SW 1271 (cell line): ENCODE measurements at places on chromosomes 5 and 9.

GRCh38 chr9:14542071-14542470 lies 151.2 kb downstream of the ZDHHC21 start:
- no peak for DNase-seq

GRCh38 chr5:128798871-128799270 lies 166.4 kb upstream of the SLC27A6 start:
- DNase-seq: no peak

DNA sequence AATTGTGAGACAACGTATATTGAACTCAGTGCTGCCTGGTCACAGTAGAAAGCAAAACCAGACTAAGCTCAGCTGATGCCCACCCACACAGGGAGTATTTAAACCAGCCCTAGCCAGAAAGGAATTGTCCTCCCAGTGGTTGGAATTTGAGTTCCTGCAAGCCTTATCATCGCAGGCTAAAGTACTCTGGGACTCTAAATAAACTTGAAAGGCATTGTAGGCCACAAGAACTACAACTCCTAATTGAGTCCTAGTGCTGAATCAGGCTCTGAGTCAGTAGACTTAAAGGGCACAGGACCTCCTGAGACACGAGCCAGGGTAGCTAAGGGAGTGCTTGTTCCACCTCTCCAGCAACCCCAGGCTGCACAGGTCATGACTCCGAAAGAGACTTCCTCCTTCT lies 171.4 kb downstream of the MCTP1 start:
- DNase-seq: no peak

DNA sequence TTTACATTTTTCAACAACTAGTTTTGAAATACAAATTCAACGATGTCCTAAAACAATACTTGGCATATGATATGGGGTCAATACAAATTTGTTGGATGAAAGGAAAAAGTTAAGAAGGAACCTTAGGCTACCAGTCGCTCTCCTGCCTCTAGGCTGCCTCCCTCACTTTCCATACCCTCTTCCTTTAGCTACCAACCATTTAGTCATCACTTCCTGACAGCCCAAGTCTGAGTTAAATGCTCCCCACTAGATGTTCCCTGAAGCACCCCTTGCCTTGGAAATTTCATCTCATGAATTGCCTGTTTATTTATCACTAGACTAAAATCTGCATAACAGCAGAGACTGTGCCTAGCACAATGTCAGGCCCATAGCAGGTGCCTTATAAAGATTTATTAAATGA lies 2.7 kb upstream of the LARS1 start:
- DNase-seq: no peak

GRCh38 chr9:4734150-4734549 lies 6.9 kb downstream of the AK3 start:
- no peak for DNase-seq

DNA sequence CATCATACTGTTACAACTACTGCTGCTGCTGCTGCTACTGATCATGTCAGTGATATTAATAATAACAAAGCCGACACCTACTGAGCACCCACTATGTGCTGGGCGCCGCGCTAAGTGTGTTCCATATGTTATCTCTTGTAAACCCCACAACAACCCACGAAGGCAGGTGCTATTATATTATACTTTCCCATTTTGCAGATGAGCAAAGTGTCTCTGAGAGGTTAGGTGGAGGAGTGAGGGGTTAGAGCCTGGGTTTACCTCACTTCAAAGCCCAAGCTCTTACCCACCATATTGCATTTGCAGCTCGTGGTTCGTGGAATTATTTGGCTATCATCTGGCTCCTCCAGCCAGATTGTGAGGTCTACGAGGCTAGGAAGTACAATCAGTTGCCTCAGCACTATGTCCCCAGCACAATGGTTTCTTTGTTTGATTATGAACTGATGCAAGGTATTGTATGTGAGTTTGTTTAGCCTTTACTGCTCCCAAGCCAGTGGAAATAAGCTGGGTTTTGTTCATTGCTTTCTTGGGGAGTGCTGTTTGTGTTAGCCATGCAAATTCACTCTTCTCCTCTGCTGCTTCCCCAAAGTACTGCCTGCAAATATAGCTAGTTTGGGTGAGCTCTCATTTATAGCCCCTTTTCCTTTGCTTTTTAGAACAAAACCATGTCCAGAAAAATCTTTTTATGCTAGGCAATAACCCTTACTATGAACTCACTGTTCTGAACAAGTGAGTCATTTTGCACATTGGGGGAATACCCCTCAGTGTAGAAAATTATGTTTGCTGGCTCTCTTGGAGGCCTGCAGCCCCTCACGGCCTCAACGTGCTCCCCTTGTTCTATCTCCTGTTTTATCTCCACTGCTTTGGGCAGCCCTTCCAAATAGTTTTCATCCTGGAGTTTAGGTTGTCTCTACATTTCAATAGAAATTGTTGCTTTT lies 47.9 kb downstream of the ALG2 start:
- no peak for DNase-seq

DNA sequence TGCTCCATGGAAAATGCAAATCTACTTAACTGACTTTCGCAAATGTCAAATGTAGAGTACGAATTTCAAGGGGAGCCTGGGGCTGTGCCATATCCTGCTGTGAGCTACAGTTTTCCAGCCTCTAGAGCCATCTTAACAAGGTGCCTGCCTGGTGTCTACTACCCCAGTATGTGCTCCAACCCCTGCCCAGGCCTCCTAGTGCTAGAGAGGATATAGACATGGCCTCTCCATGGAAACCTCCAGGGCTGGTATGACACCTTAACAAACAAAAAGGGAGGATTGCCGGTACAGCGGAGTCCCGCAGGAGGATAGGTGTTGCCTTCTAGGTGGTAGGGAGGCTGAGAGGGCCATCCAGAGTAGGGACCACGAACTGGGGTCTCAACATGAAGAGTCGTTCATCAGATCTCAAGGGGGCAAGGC lies 13.6 kb upstream of the IL3 start:
- no peak for DNase-seq

DNA sequence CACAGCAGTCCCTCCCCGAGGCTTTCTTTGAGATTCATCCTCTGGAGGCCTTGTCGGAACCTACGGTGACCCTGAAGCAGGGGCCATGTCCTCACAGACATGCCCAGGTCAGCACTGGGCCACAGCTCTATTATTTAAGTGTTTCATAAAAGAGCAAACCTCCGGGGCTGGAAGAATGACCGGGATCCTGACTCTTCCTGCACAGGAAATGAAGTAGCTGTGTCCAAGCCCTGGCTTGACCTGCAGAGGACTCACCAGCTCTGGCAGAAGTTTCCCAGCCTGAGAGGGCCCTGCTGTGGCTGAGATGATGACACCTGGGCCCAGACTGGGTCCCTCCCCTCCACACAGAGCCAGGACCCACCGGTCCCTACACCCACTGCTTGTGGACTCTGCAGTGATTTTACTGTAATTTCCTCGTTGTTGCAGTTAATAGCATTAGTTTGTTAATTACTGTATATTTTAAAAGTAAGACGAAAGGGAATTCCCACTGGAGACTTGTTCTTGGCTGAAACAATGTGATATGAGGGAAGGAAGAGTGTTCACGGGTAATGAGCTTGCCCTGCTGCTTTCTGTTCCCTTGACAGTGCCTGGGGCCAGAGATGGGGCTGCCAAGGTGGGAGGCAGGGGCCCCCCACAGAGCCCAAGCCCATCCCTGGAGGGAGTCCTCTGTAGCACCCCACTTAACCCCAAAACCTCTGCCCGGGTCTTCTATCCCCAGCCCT lies 72.2 kb downstream of the PCDH1 start:
- no peak for DNase-seq

DNA sequence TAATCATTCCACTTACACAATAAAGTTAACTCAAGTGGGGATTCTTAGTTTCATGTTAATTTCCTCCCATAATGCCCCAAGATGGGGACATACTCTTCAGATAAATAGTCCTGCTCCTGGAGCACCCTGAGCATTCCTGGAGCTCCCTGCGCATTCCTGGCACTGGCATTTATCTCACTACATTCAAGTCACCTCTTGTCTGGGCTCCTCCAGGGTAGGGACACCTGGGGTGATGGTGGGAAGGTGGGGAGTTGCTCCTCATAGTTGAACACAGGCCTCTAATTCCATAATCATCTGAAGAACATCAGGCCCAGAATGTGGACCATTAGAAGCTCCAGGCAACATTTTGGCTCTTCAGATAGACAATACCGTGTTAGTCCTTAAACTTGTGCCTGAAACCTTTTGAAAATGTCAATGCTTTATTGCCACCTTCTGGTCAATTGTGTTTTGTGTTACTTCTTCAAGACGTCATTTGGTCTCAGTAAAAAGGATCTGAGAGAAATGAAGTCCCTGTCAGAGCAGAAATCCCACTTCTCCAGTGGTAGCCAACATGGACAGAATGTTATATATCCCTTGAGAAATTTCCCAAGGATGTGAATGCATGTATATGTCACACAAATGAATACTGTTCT lies 14.2 kb upstream of the AGGF1 start:
- peak; percentile 55 for DNase-seq

DNA sequence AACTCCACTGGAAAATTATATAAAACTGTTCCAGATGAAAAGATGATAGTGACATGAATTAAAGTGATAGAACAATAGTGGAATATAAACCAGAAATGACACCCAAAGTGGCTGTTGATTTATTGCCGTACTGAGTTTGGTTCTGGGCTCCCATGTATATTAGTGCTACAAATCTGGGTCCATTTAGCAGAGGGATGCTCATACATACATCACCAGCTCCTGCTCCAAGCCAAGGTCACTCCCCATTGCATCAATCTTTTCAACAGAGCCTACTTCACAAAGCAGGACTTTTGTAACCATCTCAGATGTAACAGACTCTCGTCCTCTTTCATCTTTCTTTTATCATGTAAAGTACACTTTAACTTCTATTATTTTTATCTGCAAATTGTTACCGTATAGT lies 208.6 kb downstream of the GAPVD1 start:
- no peak for DNase-seq

DNA sequence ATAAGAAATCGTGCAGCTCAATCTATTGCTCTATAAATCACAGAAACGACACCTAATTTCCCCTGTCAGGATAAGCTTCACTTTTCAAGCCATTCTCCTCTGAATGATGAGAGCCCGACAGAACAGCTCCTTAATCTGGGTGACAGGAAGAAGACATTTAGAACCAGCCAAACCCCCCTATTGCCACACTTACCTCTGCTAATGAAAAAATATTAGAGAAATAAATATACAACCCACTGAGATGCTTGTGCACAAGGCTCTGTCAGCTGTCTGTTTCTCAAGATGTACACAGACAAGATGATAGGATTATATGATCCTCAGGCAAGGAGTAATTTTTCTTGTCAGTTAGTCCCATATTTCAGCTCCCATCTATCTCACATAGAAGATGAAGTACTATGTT lies 57.5 kb upstream of the TRIM32 start:
- no peak for DNase-seq

- no peak for DNase-seq
Observed at GRCh38 chr9:78325343-78325742, 28.4 kb downstream of the PSAT1 start.

DNA sequence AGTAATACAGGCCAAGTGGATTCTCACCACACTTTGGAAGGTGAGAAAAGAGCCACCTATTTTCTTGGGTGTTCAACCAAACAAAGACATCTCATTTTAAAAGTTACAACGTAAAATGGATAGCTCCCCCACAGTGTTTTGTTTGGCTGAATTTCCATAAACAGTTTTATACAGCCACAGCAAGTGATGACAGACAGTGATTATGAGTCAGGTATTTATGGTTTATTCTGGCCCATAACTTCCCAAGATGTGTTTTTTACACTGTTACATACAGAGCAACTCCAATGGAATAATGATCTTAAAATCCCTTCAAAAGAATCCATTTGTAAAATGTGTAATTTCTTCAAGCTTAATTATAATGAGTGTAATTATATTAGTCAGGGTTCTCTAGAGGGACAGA lies 421.3 kb downstream of the TLE1 start:
- DNase-seq: no peak

GRCh38 chr9:101485924-101486692 lies 47.5 kb upstream of the RNF20 start:
- no peak for DNase-seq

GRCh38 chr5:161096581-161096980 lies 244.6 kb upstream of the ATP10B start:
- DNase-seq: no peak

DNA sequence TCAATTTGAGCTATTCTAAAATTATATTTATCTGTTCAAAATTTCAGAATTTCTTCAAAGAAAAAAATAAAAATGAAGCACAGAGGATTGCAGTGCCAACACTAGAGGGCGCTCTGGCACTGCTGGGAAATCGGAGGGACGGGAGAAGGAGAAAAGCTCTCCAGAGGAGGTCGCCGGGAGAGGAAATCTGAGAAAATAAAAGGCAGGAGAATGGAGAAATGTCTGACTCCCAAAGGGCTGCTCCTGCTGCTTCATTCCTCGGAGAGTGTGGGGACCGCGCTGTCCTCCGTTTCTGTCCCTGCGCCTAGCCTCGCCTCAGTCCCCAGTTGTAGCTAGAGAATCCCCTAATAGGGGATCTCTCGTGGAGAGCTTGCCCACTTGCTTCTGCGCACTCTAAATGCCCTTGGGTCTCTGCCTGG lies 40.0 kb upstream of the ARSB start:
- DNase-seq: peak; percentile 71

- DNase-seq: no peak
Observed at GRCh38 chr5:16914108-16914435, 22.0 kb downstream of the MYO10 start.

DNA sequence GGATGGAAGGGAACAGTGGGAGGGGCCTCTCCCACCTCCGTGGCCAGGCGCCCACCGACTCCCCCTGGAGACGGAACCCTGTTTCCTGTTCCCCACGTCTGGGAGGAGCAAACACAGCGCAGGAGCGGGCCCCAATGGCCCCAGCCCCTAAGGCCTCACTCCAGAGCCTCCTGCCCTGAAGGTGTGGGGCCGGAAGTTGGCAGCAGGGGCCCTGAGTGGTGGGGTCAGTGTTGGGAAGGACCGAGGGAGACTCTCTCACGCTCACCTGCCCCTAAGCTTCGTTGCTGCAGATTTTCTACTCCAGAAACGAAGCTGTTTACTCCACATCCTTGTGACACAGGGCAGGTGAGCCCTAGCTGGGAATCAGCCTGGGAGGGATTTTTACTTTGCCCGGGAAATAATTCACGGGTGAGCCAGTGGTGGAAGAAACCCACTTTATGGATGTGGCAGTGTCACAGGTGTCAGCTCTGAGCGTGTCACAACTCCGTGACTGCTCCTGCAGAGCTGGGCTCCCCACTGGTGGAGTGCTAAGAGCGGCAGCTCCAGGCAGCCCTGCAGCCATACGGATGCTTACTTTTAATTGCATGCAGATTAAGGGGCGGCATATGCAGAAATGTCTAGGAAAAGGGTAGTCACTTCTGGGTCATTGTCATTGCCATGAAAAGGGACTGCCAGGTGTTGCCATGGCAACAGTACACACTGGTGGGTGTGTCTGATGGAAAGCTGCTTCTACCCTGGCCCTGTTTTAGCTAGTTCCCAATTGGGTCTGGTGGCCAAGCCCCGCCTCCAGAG lies 77.5 kb upstream of the OLFM1 start:
- no peak for DNase-seq

- no peak for DNase-seq
Observed at GRCh38 chr9:95979446-95979845, 104.0 kb downstream of the ERCC6L2 start.

GRCh38 chr9:84325347-84325973 lies 15.1 kb downstream of the SLC28A3 start:
- peak; percentile 8 for DNase-seq
